Right lung (tissue), 10 donors: ENCODE measurements at places on chromosomes 11 and 22. TPM values are rescaled to one million over a fixed set of nuclear protein-coding genes. Genes with fewer than 3 reads are reported as not detected.

Gene NLRP14
- polyA plus RNA-seq, result 0.22 TPM

Gene ZP1
- polyA plus RNA-seq, result not detected

Gene P4HA3
- polyA plus RNA-seq, result 2.6 TPM

Gene SPTBN2
- 6.1 TPM for polyA plus RNA-seq

- DNase-seq, result no peak
These were observed 198.2 kb upstream of the POU2AF2 start for GRCh38 chr11:111047374-111047773.

GRCh38 chr11:124442847-124443246 is 2.6 kb downstream of the OR8B8 start:
- no peak for DNase-seq

- no peak for DNase-seq
These were observed 267.2 kb downstream of the BUD13 start for GRCh38 chr11:116505298-116506262.

GRCh38 chr22:32896891-32897290 is 95.4 kb downstream of the TIMP3 start:
- DNase-seq, result no peak
